Eye (tissue), 1 donor: ENCODE measurements at places on chromosomes 7 and 10.
A peak's percentile ranks its signal among the peaks of the same experiment; 100 is the strongest.

- no peak for DNase-seq
These were observed 14.1 kb downstream of the SEM1 start for GRCh38 chr7:96695581-96695980.

- no peak for DNase-seq
These were observed 13.1 kb downstream of the TSPAN15 start for GRCh38 chr10:69464401-69464800.

DNA sequence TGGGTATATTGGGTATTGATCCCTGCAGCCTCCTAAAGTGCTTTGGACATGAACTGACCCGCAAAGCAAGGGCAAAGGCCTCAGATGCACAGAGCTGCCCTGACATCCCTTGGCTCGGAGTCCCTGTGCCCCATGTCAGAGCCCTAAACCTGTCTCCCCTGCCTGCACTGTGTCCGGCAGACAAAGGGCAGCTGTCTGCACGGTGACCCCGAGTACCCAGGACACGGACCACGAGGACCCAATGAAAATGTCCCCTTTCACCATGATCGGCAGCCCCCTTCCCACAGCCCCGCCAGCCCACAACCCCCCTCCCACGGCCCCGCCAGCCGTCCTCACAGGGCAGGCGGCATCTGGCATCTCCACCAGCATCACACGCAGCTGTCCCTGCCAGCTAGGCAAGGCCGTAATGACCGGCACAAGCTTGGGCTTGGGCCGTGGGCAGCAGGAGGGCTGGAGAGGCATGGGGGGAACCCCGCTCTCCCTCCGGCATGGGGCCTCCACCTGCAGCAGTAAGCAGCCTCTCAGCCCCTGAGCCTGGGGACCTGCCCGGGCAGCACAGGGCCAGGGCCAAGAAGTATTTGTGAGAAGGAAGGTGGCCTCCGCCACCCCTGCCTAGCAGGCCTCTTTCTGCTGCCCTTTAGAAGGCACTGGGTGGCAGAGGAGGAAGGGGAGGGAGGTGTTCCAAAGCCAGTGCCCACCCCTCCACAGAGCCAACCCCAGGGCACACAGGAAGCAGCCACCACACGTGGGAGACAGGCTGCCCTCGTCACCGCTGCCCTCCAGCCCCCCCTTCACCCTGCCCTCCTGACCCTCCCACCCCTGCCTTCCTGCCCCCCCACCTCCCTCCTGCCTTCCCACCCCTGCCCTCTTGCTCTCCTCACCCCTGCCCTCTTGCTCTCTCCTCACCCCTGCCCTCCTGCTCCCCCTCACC is 10.1 kb downstream of the NUDT1 start:
- DNase-seq, result no peak

- peak; percentile 24 for DNase-seq
These were observed 3.2 kb downstream of the PARP12 start for GRCh38 chr7:140059273-140060242.

GRCh38 chr7:135333200-135333599 is 99.6 kb downstream of the STRA8 start:
- no peak for DNase-seq

DNA sequence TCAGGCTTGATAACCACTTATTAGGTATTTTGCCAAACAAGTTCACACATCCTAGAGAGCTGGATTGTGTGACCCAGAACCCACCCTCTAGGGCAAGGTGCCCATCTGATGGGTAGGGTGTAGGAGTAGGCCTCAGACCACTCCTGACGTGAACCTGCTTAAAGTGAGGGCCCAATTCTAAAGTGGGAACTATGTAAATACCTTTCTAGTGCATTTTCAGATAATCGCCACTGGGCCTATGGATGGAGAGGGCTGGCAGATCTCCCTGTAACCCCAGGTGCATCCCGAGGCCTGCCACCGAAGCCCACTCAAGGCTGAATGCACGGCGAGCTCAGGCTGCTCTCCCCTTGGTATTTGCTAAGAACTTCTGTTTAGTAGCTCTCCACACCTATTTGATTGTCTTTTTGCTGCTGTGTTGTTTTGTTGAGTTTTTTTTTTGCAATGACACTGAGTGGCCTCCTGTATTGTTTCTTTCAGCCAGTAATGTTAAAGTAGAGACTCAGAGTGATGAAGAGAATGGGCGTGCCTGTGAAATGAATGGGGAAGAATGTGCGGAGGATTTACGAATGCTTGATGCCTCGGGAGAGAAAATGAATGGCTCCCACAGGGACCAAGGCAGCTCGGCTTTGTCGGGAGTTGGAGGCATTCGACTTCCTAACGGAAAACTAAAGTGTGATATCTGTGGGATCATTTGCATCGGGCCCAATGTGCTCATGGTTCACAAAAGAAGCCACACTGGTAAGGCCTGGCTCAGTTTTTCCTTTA is 71.7 kb downstream of the IKZF1 start:
- no peak for DNase-seq

DNA sequence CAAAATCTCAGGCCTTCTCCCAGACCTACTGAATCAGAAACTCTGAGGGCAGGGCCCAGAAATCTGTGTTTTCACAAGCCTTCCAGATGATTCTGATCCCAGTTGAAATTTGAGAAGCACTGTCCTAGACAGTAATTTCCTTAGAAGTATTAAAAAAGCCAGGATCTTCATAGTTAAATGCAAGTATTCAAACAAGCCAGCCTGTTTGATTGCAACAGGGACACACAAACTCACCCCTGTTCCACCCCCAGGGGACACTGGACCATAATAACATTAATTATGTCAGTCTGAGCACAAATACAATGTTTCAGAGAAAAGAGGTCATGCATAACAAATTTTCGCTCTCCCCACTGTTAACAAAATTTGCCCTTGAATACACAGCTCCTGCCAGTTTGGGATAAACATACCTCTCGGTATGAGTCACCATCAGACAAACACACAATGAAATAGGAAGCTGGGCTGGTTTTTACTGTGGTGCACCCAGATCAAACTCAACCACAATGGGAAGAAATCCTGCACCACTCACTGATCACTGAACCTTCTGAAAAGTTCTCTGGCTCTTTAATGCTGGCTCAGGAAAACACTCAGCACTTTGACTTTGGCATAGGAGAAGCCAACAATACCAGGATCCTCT is 34.3 kb downstream of the ABLIM1 start:
- peak; percentile 73 for DNase-seq

- peak; percentile 77 for DNase-seq
These were observed 16.9 kb upstream of the PALD1 start for GRCh38 chr10:70461397-70462348.

DNA sequence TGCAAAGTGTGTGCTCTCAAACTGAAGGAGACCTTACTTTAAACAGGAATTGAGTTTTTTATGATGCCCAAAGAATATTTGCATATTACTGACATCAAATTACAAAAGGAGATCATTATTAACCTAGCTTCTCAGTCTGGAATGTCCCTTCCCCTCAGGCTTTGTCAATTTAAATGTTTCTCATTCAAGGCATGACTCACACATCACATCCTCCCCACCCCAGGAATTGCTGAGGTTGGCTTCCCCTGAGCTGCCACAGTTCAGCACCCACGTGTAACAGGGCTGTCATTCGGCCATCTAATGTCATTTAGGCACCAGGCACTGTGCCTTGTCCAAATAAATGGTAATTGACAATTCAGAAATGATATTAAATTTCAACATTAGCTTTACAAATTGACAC is 305.9 kb upstream of the MGMT start:
- peak; percentile 24 for DNase-seq

DNA sequence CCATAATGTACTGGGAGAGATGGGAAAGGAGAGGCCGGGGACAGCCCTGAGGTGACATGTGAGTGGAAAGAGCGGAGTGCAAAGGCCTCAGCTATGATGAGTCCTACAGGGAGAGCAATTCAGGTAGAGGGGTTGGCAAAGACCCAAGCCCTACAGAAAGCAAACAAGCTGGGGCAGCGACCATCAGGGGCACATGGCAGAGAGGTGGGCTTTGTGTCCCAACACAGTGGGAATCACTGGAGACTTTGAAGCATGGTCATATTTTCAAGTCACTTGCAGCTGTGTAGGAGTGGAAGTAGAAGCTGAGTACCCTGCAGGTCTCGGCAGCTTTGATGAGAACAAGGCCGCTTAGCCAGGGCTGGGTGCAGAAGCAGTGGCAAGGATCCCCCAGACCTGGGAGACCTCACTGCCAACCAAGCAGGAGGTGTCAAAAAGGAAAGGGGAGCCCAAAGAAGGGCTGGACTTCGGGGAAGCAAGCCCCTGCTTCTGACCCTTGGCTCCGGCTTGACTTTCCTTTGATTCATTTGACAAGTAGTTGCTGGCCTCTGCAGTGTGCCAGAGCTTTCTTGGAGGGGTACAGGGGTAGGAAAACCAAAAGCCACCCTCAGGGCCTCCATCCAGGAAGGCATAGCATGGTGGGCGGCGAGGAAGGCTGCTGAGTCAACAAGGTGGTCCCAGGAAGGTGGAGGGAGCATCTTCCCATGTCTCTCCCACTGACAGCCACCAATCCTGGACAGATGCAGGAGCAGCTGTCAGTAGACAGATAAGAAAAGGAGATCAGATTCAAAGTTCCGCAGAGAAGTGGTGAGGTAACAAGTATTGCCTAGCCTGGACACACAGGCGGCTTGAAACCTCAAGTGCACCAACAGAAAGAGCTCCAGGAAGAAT is 1.9 kb upstream of the PGAM2 start:
- DNase-seq, result no peak

GRCh38 chr10:70775679-70776454 is 9.3 kb downstream of the TBATA start:
- DNase-seq, result no peak

DNA sequence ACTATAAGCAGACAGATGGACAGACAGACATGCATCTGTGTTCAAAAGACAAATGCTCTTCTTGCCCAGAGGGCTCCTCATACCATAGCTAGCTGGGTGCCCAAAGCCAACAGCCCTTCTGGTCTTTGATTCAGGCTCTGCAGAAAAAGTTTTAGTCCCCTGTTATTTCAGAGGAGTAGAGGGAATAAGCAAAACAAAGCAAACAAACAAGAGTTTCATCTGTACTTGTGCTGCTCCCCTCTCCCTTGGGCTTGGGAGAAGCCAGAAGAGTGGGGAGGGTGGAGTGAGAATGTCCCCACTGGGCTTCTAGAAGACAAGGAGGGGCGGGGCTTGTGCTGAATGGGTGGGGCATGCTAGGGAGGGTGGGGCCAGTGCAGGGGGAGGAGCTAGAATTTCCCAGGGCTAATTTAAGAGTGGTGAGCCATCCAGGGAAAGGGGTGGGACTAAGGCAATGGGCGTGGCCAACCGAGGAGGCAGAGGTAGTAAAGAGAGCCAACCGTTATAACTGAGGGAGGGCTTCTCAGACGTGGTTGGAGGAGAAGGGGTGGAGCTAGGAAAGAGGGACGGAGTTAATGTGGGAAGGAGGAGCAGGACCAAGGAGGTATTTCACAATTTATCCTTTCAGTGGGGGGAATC is 101.2 kb upstream of the MGMT start:
- no peak for DNase-seq

GRCh38 chr7:99380032-99380822 is 5.7 kb downstream of the ARPC1B start:
- DNase-seq, result no peak

GRCh38 chr10:21406595-21407193 is 118.8 kb downstream of the SKIDA1 start:
- DNase-seq, result no peak

GRCh38 chr7:4143511-4144171 is 538.5 kb upstream of the FOXK1 start:
- DNase-seq, result peak; percentile 52

- peak; percentile 91 for DNase-seq
These were observed 488.8 kb upstream of the ZMIZ1 start for GRCh38 chr10:78579995-78580394.

DNA sequence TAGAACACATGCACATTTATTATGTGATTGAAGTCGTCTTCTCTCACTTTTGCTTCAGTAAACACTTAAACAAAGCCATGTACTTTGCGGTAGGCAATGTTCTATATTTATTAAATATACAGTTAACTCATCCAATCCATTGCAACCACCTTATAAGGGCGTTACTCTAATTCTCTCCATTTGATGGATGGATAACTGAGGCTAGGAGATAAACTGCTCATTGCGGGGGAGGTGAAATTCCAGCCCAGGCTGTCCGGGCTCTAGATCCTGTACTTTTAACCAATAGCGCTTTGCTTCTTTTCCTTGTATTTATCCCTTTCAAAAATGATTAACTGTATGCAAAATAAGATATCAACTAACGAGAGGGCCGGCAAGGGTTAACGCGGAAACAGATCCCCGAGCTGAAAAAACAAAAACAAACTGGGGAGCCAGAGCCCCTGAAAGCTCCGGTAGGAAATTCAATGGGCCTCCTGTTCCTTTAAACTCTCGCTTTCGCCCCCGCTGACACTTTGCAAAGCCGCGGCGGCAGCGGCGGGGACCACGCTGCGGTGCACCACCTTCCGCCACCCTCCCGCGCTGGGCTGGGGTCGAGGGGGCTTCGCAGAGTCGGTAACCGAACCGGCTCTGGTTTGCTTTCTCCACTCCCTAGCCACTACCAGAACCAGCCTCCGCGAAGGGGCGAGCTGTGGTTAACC is 1.0 kb upstream of the PLXDC2 start:
- DNase-seq, result peak; percentile 89

- DNase-seq, result no peak
These were observed 166.9 kb downstream of the SEMA3A start for GRCh38 chr7:84027678-84028077.

- DNase-seq, result no peak
These were observed 7.9 kb upstream of the MYL10 start for GRCh38 chr7:101636822-101637623.
